Spleen (tissue), 13 donors: ENCODE measurements at places on chromosomes 6 and 20.

DNA sequence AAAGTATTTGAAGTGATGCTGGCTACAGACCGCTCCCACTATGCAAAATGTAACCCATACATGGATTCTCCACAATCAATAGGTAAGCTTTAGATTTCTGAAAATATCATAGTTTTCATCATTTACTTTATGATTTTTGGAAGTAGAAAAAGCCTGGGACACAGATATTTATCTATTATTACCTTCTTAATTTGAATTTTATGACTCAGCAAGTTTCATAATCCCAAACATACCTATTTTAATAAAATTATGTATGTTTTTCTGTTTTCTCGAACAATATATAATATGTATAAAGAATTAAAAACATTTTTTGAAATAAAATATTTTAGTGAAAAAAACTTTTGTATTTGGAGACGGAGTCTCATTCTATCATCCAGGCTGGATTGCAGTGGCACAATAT lies 21.6 kb downstream of the PCMT1 start:
- no peak for DNase-seq

GRCh38 chr6:42263165-42263728 lies 45.6 kb upstream of the MRPS10 start:
- no peak for DNase-seq

DNA sequence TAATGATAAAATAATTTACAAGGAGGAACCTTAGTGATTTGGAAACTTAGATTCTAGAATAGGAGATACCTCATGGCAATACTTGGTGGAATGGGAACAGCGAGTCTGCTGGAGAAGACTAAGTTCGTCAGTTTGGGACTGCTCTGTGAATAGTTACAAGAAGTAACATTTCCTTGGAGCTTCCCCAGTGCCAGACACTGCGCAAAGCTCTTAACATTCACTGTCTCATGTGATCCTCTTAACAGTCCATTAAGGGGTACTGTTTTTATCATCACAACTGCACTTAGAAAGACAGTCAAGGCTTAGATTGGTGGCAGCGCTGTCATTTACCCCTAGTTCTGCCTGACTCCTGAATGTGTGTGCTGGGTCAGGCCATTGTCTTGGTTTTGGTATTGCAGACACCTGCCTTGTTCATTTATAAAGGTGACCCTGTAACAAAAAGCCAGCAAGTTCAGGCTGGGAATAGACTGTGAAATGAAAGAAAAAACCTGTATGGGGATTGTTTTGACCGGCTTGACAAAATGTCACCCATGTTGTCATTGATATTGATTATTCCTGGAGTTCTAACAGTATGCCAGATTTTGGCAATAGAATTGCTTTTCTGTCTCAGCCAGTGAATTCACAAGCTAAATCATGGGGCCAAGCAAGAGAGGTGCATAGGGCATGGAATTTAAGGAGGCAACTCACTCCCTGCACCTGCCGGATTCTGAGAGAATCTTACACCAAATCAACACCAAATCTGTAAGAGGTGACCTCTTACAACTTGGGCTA lies 118.4 kb downstream of the SASH1 start:
- no peak for DNase-seq

DNA sequence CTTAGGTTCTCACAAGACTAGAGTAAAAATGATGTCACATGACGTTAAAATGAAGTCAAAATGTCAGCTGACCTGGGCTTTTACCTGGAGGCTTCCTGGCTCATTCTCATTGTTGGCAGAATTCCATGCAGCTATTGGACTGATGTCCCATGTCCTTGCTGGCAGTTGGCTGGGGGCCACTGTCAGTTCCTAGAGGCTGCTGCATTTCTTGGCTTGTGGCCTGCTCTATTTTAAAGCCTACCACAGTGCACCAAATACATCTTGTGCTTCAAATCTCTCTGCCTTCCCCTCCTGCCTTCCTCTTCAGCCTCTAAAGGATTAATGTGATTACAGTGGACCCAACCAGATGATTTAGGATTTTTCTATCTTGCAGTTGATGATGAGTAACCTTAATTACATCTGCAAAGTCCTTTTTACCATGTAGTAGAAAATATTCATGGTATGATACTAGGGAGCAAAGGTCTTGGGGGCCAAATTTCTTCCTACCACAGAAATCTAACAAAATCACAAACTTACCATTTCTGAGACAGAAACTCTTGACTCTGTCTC lies 81.9 kb downstream of the FIG4 start:
- DNase-seq: no peak

- no peak for DNase-seq
Measured at GRCh38 chr6:47245745-47246371, 63.8 kb downstream of the TNFRSF21 start.

DNA sequence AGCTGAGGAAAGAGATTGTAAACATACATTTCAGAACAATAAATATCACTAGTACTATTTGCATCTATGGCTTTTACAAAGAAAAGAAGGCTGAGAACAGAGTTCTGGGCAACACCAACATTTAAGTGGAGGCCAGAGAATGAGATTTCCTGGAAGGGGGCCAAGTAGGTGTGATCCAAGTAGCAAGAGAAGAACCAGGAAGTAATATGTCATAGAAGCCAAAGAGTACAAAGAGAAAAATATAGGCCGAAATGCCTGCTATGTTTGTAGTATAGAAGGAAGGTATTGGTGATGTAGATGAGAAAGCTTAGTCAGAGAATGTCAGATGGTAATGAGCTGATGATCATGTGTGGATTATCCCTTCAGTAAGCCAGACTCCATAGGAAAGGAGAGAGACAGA lies 94.5 kb downstream of the PERP start:
- no peak for DNase-seq

DNA sequence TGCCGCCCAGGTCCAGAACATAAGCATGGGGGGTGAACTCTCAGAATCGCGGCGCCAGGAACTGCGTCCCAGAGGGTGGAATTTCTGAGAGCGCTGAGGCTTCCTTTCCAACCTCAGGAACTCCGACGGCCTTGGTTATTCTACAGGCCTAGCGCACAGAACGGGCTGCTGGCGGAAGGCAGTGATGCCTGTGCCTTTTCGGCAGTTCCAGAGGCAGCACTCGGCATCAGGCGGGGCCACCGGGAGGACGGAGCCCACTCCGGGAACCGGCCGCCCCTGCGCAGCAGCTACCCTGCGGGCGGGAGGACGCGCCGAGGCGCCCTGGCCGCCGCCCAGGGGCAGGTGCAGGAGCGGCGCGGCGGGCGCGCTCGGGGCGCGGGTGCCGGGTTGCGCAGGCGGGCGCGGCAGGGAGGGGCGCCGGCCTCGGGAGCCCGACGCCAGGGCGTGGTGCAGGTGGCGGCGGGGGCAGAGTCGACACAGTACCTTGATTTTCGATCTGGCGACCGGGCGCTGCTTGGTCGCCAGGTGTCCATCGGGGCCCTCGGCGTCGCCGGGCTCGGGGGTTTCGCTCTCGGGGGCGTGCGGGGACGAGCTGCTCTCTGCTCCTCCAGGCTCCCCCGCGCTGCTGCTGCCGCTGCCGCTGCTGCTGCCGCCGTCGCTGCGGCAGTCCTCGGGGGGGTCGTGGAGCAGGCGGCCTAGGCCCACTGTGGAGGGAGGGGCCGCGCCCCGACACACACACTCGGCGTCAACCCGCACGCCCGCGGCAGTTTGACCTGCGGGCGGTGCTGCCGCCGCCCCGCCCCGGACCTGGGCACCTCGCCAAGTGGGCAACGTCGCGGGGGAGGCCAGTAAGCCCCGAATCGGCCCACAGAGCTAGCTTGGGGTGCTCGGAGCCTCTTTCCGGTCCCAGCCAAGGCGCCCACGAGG lies 1.3 kb downstream of the OVOL2 start:
- DNase-seq: no peak

DNA sequence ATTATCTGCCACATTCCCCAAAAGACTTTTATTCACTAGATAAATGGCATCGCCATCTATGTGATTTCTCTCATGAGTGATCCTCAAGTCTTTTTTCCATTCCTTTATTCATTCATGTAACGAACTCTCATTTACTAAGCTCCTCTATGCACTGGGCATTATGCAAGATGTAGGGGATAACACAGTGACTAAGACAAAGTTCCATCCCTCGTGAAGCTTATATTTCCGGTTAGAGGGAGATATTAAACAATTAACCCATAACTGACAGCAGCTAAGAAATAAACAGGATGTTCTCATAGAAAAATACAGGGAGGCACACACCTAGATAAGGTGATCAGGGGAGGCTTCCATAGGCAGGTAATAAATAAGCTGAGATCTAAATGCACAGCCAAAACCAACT lies 17.2 kb upstream of the PREX1 start:
- DNase-seq: no peak

DNA sequence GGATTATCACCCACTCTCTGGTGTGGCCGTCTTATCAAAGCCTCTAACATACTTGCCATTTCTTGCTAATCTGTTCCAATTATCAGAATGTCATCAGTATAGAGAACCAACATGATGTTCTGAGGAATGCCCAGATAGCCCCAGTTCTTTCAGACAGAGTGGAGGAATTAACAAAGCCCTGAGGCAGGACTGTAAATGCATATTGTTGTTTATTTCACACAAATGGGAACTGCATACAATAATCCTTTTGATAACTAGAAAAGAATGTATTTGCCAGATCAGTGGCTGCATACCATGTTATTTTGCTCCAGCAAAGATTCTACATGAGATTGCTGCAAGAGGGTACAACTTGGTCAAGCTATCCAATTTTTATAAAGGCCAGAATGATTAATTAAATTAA lies 112.8 kb upstream of the HEY2 start:
- DNase-seq: no peak

DNA sequence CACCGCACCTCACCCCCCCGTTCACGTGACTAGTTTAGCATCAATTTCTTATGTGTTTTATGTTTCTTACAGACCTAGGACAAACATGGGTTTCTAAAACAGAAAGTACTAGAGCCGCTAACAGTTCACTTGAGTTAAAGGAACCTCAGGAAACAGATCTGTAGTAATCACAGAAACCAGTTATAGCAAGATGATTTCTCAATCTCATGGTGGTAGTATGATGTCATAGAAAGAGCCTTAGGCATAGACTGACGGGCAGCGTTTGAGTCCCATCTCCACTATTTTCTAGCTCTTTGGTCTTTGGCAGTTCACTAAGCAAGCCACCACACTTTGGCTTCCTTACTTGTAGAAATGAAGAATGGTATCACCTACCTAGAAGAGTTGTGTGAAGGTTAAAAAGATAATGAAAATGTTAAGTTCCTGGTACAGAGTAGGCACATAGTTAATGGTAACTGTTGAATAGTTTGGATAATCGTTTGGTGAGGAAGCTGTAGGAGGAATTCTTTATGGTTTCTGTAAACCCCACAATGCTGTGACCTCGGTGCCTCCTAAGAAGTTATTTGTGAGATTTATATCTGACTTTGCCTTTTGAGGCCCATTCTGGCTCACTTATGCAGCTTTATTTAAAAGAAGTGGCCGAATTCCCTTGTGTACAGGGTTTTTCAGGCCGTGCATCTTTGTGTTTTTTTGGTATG lies 21.3 kb downstream of the CTNNBL1 start:
- DNase-seq: no peak

- no peak for DNase-seq
Measured at GRCh38 chr6:142914369-142914768, 30.6 kb downstream of the HIVEP2 start.

DNA sequence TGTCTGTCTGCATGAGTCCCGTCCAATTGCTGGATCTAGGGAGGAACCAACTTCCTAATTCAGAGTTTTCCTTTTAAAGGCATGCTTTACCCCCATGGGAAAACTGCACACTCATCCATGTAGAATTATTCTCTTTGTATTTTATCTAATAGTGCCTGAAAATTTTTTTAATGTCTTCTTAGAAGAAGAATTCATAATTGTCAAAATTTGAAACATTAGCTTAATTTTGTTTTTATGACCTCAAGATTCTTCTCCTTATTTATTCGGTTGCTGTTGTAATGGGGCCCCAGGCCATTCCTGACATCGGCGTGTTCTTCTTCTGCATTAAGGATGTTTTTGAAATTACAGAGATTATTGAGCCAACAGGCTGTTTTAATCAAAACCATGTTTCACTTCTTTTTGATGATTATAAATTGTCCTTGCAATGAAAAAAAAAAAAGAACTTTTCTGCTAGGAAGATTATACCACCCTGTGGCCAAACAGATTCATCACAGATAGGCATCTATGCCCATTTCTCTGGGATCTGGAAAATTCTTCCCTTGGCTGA lies 100.3 kb downstream of the ZNF217 start:
- no peak for DNase-seq

DNA sequence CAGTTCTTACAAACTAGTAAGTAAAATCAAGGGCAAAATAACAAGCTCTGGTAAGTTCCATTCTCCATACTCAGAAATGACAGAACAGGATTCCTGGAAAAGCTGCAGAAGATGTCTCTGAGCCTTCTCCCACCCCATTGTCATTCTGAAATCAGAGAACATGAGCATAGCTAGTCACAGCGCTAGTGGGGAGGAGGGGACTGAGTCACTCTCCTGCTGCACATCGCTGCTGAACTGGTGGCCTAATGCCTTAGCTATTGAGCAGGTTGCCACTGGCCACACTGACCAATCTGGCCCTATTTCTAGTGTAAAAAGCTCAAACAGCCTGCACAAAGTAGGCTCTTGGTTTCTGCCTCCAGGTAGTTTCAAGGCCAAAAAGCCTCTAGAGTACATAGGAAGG lies 26.1 kb upstream of the RIPPLY2 start:
- DNase-seq: no peak

DNA sequence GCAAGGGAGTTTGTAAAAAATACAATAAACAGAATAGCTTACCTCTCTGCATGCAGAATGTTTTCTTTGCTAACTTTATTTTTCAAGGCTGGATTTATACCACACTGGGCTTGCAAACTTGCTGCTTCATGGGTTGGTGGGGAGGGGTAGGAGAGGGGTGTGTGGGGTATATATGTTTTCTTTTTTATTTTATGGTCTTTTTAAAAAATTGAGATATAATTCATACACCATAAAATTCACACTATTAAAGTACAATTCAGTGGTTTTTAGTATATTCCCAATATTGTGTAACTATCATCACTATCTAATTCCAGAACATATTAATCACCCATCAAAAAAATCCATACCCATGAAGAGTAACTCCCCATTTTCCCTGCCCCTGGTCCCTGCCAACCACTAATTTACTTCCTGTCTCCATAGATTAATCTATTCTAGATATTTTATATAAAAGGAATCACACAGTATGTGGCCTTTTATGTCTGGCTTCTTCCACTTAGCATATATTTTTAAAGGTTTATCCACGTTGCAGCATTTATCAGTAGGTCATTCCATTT lies 14.3 kb upstream of the TRPC4AP start:
- DNase-seq: no peak

GRCh38 chr20:29472606-29473005 lies 1784.9 kb upstream of the DEFB115 start:
- DNase-seq: no peak
